CD4-positive, alpha-beta T cell (primary cell): ENCODE measurements at places on chromosomes 3 and 15.

DNA sequence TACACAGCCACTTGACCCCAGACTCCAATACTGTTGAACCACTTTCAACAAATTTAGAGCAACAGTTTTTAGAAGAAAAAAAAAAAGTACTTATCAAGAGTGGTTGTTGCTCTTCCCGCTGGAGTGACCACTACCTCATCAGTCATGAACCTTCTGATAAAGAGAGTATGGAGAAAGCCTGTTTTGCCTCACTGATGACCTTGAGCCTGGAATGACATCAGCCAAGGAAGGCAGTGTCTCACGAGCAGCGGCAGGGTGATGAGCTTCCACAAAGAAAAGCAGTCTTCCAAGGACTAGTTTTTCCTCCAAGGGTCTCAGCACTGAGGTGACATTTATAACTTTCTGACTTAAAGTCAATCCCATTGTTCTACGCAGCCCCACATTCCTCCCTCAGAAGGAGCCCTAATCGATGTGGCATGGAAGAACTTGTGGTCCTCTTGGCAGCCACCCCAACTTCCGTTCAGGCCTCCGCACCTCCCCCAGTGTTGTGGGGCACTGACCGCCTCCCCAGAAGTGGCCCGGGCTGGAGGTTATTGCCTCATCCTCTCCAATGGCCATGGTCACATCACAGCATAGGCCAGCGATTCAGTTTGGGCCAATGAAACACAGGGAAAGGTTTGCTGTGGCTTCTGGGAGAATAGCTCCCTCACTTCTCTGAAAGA is 1.8 kb upstream of the CYP11A1 start:
- DNase-seq: no peak

GRCh38 chr3:12532182-12532581 is 13.1 kb downstream of the MKRN2OS start:
- DNase-seq: no peak

DNA sequence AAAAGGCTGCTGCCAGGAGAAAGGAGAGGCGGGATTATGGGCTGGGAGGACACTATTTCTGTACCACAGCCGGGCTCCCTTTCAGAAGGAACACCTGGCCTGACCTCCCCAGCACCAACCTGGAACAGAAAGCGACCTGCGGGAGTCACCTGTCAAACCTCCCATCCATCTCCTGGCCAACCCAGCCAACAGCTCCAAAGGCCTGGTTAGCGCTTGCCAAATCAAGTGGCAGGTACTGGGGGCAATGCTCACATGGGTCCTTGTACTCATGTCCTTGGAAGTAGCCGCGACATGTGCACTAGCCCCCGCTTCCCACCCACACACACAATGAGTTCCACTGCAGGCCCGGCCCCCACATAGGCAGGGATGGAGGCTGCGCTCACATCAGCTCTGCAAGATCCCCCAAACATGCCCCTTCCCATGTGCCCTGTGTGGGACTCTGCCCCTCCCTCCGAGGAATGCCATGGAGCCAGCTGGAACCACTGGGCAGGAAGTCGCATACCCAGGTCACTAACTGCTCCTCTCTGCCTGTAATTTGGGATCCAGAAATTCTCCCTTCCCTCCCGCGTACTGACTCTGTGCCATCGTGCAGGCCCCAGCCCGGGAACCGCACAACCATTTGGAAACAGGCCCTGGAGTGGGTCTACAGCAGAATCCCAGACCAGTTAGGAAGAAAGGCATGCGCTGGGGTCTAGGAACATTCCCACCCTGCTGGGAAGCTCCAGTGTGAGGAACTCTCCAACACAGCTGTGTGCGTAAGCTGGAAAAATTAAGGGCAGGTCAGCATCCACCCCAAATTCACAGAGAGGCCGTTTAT is 98.9 kb downstream of the LRIG1 start:
- DNase-seq: no peak

- no peak for DNase-seq
These were observed 41.8 kb upstream of the IQSEC1 start for GRCh38 chr3:13114811-13115575.

GRCh38 chr3:4981665-4982494 is 2.6 kb downstream of the BHLHE40 start:
- DNase-seq: no peak

GRCh38 chr3:126618021-126618420 is 36.9 kb downstream of the TXNRD3 start:
- no peak for DNase-seq

DNA sequence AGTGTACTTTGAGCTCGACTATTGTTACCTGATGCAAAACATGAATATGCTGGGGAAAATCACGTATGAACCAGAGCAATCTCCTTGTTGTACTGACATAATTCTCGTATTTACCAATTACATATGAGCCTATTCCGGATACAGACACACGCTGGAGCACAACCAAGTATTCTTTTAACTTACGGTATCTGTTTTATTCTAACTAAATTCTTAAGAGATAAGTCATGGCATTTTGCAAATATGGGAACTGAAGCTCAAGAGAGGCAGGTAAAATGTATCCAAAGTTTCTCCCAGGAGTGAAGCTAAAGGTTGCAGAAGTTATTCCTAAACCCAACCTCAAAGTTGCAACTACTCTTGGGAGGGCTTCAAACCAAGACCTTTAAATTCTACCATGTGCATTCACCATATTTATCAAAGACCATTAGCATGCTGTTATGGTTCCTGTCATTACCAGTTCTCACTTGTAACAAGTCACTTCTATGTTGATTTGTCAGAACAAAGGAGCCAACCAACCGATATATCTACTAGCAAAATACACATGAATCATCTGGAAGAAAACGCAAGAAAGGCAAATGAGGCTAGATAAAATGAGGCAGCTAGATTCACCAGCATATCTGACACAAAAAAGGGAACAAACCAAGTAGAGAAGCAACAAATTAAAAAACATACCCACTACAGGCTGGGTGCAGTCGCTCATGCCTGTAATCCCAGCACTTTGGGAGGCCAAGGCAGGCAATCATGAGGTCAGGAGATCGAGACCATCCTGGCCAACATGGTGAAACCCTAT is 17.8 kb downstream of the TBL1XR1 start:
- no peak for DNase-seq

DNA sequence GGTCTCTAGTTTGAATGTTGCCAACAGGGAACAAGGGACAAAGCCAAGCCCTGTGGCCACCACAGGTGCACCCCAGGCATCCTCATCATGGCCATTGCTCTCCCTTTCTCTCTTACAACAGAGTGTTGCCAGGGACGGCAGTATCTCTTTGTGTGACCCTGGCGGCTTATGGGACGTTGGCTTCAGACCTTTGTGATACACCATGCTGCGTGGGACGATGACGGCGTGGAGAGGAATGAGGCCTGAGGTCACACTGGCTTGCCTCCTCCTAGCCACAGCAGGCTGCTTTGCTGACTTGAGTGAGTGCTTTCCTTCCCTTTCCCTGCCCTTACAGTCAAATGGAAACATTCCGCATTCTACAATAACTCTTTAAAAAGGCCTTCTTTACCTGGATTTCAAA is 38.2 kb downstream of the BOC start:
- no peak for DNase-seq

DNA sequence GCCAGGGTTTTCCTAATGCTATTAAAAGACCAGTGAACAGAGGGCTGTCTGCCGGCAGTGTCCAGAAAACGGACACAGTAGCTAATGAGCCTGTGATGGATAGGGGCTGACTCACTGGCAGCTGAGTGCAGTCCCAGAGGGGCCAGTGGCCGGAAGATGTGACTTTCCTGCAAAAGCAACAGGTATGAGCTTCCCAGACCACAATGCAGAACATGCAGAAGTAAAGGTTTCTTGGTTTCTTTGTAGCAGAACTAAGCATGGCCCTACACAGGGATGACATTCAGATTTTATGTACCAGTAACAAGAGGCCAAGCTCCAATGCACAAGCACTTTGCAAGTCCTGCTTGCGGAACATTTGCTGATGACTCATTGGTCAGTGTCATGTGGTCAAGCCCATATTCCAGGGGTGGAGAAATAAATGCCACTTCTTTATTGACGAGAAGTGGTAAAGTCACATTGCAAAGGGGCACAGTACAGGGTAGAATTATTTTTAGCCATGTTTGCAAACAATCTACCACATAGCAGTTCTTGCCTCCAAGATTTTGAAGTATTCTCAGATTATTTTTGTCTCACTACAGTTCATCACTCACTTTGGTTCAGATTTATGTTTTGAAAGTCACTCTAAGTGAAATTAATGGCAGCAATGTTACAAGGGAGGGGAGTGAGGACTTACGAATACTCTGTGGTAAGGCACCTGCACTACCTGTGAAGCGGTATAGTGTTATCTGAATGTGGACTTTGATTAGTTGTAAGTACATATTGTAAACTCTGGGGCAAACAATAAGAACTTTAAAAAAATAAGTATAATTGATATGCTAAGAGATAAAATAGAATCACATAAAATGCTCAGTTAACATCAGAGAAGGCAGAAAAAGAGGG is 263.3 kb downstream of the ABHD5 start:
- DNase-seq: no peak

DNA sequence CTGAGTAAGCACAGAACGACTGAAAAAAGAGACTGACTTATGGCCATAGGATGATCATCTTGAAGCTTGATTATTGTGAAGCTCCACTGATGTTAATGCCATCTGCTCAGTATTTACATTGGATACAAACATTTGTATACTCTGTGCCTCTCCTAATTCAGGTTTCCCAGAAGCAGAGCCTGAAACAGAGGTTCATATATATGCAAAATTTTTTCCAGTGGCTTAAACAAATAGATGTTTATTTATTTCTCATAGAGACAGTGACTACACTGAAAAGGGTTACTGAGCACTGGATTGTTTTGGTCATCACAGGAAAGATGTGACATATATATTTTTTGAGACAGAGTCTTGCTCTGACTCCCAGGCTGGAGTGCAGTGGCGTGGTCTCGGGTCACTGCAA is 36.3 kb downstream of the SCN11A start:
- DNase-seq: no peak

- DNase-seq: no peak
These were observed 45.9 kb downstream of the CHAC1 start for GRCh38 chr15:40999190-40999589.

GRCh38 chr15:22956257-22956977 is 23.8 kb downstream of the CYFIP1 start:
- DNase-seq: no peak

DNA sequence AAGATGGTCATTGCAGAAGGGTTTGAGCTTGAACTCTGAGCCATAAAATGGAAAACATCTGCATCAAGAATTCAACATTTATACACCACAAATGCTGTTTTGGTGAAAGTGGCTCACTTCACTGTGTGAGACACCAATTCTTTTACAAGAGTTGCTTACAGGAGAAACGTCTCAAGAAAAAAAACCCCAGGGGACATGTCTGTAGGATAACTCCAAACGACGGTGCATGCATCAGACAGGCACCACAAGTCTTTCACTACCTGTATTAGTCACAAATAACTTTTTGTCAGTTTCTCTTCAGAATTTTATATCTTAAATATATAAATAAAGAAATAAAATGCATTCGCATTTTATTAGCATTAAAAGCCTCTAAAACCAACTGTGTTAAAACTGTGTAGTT is 164.3 kb downstream of the EFHB start:
- DNase-seq: no peak

GRCh38 chr3:153903430-153903829 is 217.8 kb upstream of the ARHGEF26 start:
- no peak for DNase-seq

GRCh38 chr3:71907996-71908395 is 123.0 kb upstream of the PROK2 start:
- DNase-seq: no peak

- no peak for DNase-seq
These were observed 3.3 kb downstream of the SCAMP2 start for GRCh38 chr15:74869726-74870407.

DNA sequence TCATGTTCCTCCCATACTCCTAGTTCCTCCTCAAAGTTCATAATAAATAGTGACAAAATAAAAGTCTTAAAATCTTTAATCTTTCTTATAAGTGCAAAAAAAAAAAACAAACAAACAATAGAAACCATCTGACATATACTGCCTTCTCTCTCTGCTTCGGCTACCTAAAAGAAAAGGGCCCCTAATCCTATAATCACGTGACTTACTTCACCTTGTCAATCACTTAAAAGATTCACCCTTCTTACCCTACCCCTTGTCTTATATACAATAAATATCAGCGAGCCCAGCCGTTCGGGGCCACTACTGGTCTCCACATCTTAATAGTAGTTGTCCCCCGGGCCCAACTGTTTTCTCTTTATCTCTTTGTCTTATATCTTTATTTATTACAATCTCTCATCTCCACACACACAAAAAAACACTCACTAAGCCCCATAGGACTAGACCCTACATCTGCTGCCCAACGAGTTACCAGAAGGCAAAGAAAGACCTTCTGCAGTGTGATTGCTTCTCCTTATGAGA is 28.8 kb downstream of the MKRN3 start:
- DNase-seq: no peak

- DNase-seq: peak; percentile 35
These were observed 14.2 kb downstream of the BAHD1 start for GRCh38 chr15:40454904-40455391.

DNA sequence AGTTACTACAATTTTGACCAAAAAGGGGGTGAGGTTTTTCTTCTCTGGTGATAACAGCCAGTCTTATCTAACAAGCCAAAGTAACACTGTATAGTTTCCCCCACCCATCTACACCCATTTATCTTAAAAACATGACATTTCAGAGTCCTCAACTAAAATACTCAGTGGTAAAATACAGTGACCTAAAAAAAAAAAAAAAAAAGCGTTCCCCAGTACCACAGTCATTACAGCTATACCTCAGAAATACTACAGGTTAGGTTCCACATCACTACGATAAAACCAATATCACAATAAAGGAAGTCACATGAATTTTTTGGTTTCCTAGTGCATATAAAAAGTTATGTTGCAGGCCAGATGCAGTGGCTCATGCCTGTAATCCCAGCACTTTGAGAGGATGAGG is 13.8 kb downstream of the DENND4A start:
- no peak for DNase-seq

GRCh38 chr3:172629470-172629869 is 81.4 kb downstream of the NCEH1 start:
- no peak for DNase-seq

DNA sequence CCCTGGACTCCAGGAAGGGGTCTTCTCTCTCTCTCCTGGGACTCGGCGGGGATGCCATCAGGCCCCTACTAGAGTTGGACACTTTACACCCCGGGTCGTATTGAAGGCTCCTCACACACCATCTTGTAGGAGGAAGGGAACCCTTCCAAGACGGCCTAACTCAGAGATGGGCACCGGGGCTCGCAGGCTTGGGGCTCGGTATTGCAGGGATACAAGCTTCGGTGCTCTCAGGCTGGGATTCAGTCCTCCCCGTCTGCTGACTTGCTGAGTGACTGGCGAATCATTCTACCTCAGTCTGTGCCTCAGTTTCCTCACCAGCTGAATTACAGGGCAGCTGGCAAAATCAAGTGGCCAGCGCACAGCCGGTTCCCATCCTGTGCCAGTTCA is 419 bp upstream of the CALML4 start:
- no peak for DNase-seq

- no peak for DNase-seq
These were observed 159.8 kb downstream of the THSD4 start for GRCh38 chr15:71275098-71275497.
